CD4-positive, alpha-beta T cell treated with Interleukin-15 for 4 hours (primary cell): ENCODE measurements at places on chromosomes 6 and 20.

DNA sequence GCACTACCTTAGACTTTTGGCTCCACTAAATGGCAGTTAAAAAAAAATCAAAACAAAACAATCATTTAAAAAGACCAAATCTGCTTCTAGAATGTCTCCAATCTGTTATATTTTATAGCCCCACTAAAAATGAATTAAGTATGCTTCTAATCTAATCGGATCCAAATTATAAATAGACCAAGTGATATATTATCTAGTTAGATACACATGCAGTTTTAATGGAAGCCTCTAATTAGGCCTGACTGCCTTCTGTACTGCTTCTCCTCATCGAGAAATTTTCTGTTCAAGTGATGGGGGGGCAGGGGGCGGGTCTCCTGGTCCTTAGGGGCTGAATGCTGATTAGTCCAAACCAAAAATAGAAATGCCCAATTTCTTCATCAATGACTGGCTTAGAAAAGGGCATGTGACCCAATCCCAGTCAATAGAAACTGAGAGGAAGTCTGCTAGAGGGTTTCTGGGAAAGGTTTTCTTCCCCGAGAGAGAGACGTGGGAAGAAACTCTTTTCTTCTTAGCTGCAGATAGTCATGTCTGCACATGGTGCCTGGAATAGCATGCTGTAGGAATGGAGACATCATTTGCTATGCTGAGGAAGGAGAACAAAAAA lies 6.9 kb downstream of the SESN1 start:
- no peak for DNase-seq

DNA sequence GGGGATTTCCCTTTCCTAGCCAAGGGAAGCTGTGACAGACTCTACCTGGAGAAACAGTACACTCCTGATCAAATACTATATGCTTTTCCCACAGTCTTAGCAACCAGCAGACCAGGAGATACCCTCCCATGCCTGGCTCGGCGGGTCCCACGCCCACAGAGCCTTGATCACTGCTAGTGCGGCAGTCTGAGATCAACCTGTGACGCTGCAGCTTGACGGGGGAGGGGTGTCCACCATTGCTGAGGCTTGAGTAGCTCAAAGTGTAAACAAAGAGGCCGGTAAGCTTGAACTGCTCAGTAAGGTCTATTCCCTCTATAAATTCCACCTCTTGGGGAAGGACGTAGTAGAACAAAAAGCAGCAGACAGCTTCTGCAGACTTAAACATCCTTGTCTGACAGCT lies 63.2 kb downstream of the WASF1 start:
- no peak for DNase-seq

GRCh38 chr6:148578489-148578814 lies 168.4 kb upstream of the UST start:
- no peak for DNase-seq

GRCh38 chr20:36628076-36628475 lies 17.9 kb downstream of the SLA2 start:
- DNase-seq: peak; percentile 45

DNA sequence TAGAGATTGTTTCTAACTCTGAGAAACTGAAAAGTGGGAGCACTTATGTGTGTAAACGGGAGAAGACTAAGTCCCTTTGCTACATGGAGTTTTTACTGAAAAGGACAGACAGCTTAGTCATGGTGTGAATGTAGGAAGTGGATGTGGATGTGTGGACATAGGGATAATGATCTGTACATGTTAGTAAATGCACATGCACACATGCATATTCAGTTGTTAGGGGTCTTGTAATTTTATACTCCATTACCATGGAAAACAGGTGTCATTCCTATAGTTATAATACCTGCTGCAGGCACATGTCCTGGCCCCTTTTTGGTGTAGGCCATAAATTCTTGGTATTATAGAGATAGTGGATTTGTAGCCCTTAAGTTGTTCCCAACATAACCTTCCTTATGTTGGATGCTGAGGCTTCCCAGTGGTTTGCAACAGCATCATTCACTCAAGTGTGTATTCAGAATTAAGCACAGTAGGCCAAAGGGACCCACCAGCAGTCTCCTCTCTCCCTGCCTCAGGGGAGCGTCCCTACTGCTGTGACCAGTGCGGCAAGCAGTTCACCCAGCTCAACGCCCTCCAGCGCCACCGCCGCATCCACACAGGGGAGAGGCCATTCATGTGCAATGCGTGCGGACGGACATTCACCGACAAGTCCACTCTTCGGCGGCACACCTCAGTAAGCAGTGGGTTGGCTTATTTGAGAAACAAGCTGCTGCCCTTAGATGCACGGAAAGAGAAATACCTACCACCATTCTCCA lies 7.3 kb downstream of the GZF1 start:
- no peak for DNase-seq

GRCh38 chr20:45425561-45425960 lies 9.6 kb downstream of the PIGT start:
- no peak for DNase-seq

- no peak for DNase-seq
Measured at GRCh38 chr6:109424946-109425345, 15.5 kb downstream of the PPIL6 start.

- no peak for DNase-seq
Measured at GRCh38 chr6:149235130-149235561, 82.4 kb upstream of the TAB2 start.

GRCh38 chr20:60214901-60215815 lies 256.9 kb downstream of the CDH26 start:
- DNase-seq: no peak

- DNase-seq: no peak
Measured at GRCh38 chr6:149289192-149289781, 28.2 kb upstream of the TAB2 start.

- DNase-seq: peak; percentile 32
Measured at GRCh38 chr6:71012866-71013469, 56.1 kb upstream of the B3GAT2 start.

DNA sequence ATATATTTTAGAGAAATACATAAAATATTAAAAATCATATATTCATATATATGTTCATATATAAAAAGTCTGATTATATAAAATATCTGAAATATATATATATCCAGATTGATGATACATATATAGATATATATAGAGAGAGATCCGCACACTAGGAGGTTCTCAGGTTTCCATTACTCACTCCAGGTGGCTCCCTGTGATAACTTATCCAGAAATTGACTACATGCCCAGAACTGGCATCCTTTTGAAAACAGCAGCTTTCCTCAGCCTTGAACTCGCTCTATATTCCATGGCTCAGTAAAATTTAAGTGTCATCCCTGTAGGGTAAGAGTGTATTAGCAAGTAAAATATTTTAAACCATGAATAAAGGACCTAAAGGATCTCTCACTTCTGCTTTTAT lies 206.8 kb downstream of the TINAG start:
- DNase-seq: no peak

- DNase-seq: peak; percentile 98
Measured at GRCh38 chr6:158869826-158870648, 50.9 kb upstream of the EZR start.

GRCh38 chr6:126947070-126947469 lies 171.4 kb upstream of the RSPO3 start:
- no peak for DNase-seq

DNA sequence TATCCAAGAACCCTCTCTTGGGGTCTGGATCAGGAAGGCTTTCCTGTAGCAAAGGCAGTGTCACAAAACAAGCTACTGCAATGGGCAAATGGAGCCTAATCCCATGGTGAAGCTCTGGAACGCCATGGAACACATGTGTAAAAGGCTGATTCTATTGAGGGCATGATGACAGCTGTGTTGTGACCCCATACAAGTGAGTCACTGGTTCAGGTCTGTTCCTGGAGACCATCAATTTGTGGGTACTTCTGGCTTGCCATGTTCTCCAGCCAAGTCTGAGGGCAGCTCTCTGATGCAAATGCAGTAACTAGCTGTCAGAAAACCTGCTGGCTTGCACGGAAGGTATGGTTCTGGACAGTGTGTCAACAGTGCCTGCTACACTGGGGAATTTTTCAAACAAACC lies 33.3 kb upstream of the ECHDC1 start:
- no peak for DNase-seq

- DNase-seq: no peak
Measured at GRCh38 chr6:16854986-16855385, 93.7 kb upstream of the ATXN1 start.

DNA sequence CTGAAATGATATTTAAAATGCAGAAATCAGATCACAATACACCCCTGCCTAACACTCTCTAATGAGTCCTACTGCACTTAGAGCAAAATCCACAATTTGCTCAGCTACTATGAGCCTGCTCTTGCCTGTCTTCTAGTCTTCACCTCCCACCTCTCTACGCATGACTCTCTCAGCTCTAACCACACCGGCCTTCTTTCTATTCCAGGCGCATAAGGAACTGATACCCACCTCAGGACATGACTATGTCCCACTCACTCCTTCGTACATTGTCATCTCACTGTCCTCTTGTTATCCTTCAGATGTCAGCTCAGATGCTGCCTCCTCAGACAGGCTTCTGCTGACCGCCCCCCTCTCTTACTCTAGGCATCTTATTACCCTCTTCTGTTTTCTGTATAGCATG lies 201.0 kb upstream of the FLRT3 start:
- no peak for DNase-seq

GRCh38 chr6:136544326-136544725 lies 5.9 kb downstream of the MAP7 start:
- DNase-seq: no peak

- no peak for DNase-seq
Measured at GRCh38 chr6:42864602-42865001, 14.8 kb upstream of the RPL7L1 start.

DNA sequence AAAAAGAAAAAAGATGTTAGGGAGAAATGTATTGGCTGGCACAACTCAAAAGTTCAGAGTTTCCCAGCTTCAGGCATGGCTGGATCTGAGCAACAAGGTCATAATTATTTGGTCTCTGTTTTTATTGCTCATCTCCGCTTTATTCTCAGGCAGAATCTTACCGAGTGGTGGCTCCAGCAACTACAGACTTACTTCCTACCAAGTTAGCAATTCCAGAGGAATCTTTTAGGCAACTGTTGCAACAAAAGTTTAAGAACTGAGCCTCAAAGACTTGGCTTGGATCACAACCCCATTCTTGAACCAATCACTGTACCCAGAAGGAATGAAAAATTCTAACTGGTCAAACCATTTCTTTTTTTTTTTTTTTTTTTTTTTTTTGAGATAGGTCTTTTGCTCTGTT lies 35.5 kb upstream of the NCOA3 start:
- DNase-seq: no peak

- DNase-seq: no peak
Measured at GRCh38 chr6:38404355-38404754, 235.4 kb downstream of the BTBD9 start.
